HuH-7 (cell line): ENCODE measurements at places on chromosomes 12 and 14.

DNA sequence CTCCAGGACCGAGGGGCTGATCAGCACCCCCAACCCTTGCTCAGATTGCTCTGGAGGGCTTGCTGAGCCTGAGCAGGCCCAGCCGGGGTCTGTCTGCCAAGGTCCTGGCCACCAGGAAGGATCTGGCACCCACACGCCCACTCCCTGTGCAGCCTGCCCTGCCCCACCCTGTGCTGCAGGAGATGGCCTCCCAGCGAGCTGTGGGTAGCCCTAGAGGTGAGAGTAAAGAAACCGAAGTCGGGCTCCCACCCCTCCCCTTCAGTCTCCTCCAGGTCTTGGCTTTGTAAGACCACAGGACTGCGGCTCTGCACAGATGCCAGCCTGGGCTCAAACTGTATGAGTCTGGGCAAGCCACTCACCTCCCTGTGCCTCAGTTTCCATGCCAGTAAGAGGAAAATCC lies 307.8 kb downstream of the BCL11B start:
- no peak for DNase-seq

DNA sequence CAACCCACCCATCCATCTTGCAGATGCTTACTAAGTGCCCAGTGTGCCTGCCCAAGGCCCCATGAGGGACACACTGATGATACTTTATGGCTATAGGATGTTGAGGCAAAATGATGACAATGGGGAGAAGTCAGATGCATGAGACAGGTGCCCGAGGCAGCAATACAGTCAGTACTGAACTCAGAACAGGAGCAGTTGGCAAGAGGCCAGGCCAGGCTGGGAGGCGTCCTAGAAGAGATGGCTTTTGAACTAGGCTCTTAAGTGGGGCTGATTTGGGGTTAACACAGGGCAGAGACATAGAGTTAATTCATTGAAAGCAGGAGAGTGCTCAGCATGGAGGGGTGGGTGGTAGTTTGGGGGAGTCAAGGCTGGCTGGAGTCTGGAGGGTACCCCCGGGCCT lies 15.6 kb downstream of the PLBD2 start:
- no peak for DNase-seq

DNA sequence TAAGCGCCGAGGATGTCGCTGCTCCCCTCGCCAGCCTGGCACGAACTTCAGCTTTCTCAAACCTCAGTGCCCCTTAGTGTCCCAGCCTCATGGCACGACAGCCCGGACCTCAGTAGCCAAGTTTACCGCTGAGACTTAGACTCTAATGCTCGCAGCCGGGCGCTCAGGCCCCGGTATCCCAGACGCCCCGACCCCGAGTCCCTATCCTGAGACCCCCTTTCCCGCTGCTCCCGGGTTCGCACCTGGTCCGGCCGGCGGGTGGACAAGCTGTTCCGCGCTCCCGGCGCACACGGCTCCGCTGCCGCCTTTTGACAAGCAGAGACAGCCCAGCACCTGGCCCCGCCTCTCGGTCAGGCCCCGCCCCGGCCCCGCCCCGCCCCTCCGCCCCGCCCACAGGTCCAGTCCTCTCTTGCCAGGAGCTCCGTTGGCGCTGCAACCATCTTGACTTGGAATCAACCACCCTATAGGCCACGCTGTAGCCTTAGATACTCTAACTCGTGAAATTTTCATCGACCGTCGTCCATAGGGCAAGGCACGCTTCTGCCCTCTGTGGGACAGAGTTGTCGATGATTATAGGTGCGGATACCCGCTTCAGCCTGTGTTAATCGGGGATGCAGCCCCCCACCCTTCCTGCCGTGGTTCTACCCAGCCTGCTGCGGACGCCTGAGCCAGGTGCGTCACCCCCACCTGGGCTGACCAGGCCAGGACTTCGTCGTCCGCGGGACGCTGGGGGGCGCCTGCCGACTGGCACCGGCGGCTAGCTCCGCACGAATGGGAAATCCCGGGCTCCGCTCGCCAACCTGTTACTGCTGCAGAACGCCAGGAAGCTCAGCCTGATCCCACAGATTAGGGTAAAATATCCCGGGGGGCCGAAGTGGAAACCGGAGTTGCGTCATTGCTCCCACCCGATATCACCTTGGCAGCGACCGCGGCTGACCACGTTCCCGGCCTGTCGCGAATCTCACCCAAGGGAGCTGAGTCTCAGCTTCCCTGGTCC lies at the start of gene VDR:
Gene VDR (minus strand): TSS at position 282 of the 997 bp plus-strand sequence. CDS start 25,881 bp downstream, outside the sequence.
- DNase-seq, result peak; percentile 83

- no peak for DNase-seq
These were observed 207.7 kb upstream of the PLEKHG7 start for GRCh38 chr12:92495108-92495507.

GRCh38 chr14:100804558-100805309 lies 21.2 kb upstream of the MEG3 start:
- no peak for DNase-seq

DNA sequence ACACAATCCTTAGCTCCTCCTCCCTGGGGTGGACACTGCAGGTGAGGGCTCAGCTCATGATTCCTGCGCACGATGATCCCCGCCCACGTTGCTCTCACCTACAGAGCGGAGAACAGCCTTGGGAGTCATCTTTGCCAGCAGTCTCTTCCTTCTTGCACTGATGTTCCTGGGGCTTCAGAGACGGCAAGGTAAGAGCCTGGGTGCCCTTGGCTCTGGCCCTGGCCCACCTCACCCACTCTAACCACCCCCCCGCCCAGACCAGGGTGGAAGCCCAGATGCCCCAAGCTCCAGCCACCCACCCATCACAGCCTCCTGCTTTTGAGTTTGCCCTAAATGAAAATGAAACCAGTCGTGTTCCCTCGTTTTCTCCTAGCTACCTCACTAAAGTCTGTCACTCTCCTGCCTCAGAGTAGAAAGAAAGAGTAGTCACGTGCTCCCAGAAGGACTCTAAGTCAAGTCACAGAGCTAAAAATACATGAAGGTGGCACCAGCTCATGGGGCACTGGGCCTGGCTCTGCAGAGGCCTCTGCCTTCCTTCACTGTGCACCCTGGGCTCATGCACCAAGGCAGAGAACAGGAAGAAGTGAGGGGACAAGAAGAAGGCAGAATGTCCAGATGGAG lies 9.0 kb downstream of the TAPBPL start:
- DNase-seq, result no peak

GRCh38 chr12:104667139-104667538 lies 210.4 kb downstream of the CHST11 start:
- no peak for DNase-seq
